ENCODE measurements at places on chromosomes 16 and 17.

DNA sequence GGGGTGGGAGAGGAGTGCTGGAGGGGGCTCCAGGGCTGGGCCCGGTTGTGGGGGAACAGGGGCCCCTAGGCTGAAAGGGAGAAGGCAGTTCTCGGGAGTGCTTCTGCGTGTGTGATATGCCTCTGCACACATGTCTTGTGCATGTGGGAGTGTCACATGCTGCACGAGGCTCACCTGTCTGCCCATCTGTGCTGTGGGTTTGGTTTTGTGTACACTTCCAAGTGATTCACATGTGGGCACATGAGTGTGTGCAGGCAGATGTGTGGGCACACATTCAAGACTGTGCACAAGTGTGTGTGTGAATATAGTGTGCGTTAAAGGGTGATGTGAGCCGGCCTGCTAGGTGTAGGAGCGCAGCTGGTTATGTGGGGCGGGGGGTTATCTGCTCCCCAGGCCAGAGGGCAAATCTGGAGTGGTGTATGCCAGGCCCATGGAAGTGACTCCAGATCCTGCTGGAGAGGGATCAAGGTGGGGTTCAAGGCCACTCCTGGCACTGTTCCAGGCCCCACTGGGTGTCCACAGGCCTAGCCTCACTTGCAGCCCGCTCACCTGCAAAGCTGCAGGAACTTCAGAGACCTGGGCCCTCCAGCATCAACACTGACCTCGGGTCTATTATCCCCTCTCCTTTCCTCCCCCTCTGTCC is 3.8 kb upstream of the BAHCC1 start:
- no peak for DNase-seq

- no peak for DNase-seq
These were observed 259.9 kb downstream of the MRTFB start for GRCh38 chr16:14331020-14331419.

- DNase-seq = no peak
These were observed 22.5 kb downstream of the MSI2 start for GRCh38 chr17:57278740-57279387.

- no peak for DNase-seq
These were observed 5.1 kb downstream of the ETV4 start for GRCh38 chr17:43540821-43541674.

- DNase-seq = no peak
These were observed 82.2 kb downstream of the CMC2 start for GRCh38 chr16:80924372-80924978.

- peak; percentile 65 for DNase-seq
These were observed 787 bp downstream of the CTCF start for GRCh38 chr16:67562918-67563707.

DNA sequence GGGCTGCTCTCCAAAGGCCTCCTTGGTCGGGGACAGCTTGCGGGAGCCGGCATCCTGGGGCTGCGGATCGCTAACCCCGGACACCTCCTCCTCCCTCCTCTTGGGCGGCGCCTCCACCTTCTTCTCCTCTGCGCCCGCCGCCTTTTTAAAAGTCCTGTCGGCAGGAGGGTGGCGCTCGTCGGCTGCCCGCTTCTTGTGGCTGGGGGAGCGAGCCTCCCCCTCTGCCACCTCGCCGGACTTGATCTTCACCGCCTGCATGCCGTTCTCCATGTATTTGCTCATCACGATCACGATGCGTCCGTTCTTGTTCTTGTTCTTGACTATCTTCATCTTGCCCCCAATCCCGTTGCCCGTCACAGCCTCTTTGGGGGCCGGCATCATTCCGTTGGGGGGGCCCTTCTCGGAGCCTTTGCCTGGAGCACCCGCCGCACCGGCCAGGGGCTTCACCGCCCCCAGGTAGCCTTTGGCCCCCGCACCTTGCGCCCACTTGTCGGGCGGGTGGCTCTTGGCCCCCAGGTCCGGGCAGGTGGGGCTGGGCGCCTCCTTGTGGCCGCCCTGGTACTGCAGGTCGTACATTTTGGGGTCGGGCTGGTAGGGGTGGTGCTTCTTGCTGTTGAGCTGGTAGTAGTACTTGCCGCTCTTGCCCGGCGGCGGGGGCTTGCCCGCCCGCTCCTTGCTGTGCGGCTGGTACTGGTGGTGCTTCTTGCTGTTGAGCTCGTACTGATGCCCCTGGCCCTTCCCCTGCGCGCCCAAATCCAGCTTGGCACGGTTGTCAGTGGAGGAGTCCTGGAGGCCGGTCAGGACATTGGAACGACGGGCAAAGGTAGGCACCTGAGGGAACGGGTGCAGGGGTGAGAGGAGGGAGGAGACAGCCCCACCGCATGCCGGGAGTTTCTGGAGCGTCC is 4.4 kb downstream of the CBX4 start:
- DNase-seq = peak; percentile 31

GRCh38 chr17:30248786-30249185 is 13.3 kb upstream of the SLC6A4 start:
- DNase-seq = no peak

- DNase-seq = no peak
These were observed 106.2 kb downstream of the XYLT1 start for GRCh38 chr16:17364319-17365210.

DNA sequence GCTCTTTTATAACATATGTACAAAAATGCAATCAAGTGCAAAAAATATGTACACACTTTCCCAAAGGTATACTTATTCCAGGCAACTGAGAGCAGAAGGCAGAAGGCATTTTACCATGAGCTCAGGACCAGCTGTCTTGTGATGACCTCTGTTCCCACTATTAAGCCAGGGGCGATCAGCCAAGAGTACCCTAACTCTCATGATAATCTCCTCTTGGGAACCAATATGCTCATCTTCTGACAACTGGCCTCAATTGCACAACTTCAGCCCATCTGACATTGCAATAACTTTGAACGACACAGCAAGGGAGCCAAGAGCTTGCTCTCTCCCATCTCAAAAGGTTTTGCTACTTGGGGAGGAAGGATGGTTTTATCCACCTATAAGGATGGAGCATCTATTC is 471.9 kb downstream of the HS3ST3B1 start:
- no peak for DNase-seq

- no peak for DNase-seq
These were observed 316.6 kb downstream of the SLC39A11 start for GRCh38 chr17:72775919-72776318.

DNA sequence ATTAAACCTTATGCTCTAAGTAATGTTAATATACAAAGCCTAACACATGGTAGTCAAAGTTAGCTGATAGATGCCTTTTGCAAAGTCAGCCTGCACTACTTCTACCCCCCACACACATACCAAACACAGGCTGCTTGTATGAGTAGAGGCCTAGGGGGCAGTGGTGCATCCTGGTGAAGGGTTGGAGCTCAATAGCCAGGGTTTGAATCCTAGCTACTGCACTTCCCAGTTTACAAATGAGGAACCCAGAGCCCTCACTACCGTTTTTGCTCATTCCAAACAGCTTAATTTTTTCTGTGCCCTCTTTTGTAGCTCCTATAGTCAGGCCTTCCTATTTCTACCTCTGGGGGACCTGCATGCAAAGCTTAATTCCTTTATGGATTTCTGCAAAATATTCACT is 18.9 kb upstream of the HYDIN start:
- no peak for DNase-seq

GRCh38 chr16:87635541-87636049 is 33.3 kb downstream of the JPH3 start:
- DNase-seq = peak; percentile 71

- DNase-seq = no peak
These were observed 18.0 kb downstream of the ADCY7 start for GRCh38 chr16:50284131-50284911.

- peak; percentile 69 for DNase-seq
These were observed 38.2 kb upstream of the CCDC182 start for GRCh38 chr17:57783338-57783742.

Measured in ACHN (cell line).